COR-L47 (cell line): ENCODE measurements at places on chromosomes 7 and 10.
A peak's percentile ranks its signal among the peaks of the same experiment; 100 is the strongest.

GRCh38 chr7:6268907-6269306, 3.5 kb downstream of the CYTH3 start:
- no peak for DNase-seq

- DNase-seq = no peak
These were observed 40.0 kb upstream of the AGBL3 start for GRCh38 chr7:134946260-134946659.

DNA sequence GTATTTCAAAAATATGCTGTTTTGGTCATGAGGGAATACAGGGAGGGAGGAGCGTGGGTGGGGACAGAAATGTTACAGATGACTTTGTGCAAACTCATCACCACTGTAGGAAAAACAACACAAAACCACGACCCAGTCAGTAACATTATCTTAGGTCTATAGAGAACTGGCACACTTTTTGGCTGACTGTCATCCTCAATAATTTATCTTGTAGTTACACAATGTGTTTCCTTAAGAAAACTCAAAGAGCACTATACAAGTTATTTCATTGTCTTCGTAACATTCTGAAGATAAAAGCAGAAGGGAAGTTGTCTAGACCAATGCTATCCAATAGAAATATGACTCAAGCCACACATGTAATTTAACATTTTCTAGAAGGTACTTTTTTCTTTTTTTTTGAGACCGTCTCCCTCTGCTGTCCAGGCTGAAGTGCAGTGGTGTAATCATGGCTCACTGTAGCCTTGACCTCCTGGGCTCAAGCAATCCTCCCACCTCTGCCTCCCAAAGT, 16.9 kb upstream of the CDK14 start:
- no peak for DNase-seq

- no peak for DNase-seq
These were observed 69.4 kb downstream of the EBF3 start for GRCh38 chr10:129894698-129895097.

- DNase-seq = no peak
These were observed 18.6 kb upstream of the VDAC2 start for GRCh38 chr10:75191821-75192568.

DNA sequence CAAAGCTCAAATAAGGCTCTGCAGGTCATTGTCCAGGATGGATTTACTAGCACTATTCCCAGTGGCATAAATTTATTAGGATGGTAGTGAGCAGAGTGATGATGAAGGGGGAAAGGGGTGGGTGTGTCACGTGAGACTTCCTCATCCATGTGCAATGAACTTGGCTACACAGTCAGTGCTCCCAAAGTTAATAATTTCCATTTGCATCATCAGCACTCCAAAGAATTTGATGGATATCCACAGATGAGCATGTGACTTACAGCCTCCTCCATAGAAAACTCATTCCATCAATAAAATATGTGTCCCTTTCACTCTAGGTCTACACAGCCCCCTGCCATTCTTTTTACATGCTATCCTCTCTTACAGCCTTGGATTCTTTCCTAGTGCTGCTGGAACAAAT, 142.6 kb upstream of the PLPP4 start:
- DNase-seq = no peak

DNA sequence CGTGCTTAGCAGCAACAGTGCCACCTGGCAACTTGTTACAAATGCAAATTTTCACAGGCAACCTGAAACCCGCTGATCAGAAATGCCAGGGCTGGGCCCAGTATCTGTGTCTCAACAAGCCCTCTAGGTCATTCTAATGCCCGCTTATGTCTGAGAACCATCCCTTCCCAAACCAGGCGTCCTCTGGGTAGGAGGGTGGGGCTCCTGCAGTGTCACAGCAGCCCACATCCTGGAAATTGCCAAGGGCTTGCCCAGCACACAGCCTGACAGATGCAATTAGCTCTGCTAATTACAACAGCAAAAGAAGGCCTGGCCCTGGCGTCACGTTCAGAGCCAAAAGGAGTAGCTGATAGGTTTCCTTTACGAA, 15.9 kb downstream of the ITPRIP start:
- DNase-seq = peak; percentile 24

DNA sequence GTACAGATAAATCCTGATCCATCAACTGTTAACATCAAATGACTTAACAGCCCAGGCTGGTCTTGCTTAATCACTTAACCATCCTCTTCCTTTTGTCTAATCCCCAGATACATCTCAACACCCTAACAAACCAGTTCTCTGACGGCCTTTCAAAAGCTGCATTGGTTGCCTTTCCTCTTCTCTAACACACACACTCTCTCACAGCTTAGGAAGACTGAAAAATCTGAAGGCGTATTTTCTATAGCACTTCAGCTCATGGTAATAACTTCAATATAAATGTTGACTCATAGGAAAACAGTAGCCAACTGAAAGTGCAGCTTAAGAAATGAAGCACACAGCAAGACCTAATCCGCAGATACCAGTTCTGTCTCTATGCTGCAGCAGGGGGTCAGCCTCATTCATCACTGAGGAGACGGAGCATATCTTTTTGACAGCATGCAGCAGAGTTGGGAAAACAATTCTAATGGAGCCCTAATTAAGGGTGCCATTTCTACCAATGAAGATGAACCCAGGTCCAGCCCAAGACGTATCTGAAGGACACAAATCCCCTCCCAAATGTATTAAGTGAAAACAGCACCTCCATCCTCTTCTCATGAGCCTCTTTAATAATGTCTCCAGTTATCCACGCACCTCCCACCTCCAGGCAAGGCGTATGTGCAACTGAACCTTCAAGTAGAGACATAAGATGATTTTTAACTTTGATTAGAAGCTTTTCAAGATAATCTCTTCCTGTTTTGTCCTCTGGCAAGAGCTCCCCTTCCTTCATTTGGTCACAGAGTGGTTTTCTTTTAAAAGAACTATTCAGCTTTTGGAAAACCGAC, 211.7 kb upstream of the NFE2L3 start:
- DNase-seq = peak; percentile 6

- DNase-seq = no peak
These were observed 76.7 kb downstream of the ZEB1 start for GRCh38 chr10:31395695-31396094.

DNA sequence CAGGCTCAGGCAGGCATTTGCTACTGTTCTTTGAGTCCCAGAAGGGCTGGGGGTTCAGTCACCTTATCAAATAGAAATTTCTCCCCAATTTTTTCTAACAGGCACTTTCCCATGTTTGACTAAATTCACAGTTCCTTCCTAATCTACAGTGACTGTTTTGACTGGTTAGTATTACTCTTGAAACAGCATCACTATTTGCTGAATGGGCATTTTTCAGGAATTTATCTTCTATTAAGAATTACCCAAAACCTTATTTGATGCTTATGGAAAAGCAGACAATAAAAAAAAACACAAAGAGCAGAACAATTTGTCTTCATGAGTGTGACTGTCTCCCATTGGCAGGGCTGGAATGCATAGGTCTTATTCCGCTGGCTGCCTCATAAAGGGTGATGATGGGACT, 269.0 kb downstream of the DOCK4 start:
- DNase-seq = no peak

GRCh38 chr7:81449105-81449504, 320.7 kb downstream of the HGF start:
- DNase-seq = no peak
